GM12891 (cell line): ENCODE measurements at places on chromosomes 1 and 21.
A peak's percentile ranks its signal among the peaks of the same experiment; 100 is the strongest.

DNA sequence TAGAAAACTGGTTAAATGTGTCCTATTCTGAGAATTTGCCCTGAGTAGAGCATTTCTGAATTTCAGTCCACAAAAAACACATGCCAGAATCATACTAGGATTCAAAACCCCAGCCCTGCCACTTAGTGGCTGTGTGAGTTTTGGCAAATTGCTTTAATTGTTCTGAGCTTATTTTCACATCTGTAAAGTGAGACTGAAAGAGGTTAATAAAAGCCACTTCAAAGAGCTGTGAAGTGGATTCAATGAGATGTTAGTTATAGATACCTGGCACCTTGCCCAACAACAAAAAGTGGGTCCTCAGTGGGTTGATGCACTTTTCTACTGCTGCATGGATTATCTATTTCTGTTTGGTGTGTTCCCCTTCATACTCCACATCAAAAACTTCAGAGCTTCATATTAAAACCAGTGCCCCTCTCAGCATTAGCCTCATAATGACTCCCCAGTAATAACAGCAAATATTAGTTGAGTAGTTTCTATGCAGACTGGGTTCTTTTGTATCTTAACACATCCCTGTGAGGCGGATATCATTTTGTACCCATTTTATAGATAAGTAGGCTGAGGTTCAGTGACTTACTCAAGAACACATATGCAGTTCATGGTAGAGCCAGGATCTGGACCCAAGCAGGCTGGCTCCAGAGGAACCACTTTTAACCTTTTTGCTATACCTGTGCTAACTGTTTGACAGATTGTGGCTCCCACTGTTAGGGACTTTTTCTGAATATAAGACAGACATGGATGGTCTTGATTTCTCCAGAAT lies 14.2 kb upstream of the ADORA3 start:
- DNase-seq, result no peak

GRCh38 chr1:109208836-109209463 lies 4.8 kb upstream of the SARS1 start:
- DNase-seq, result no peak

DNA sequence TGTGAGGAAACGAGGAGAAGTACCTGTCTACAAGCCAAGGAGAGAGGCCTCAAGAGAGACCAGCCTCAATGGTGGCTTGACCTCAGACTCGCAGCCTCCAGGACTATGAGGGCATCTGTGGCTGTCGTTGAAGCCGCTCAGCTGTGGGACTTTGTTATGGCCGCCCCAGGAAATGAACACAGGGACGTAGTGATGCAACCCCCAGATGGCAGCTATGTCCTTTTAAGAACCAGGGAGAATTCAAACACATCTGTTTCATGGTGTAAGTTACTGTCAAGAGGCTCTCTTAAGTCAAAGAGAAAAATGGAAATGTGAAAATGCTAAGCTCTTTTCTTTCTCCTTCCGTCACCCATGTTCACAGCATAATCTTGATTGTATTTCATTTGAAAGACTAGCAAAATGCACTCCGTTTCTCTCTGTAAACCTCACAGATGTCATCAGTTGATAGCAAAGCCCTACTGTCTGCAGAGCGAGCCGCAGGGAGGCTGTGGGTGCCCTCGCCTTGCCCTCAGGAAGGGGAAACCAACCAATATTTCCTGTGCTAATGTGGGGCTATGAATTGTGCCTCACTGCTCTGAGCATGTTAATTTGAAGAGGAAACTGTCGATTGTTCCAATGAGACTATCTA lies 21.3 kb downstream of the UBASH3A start:
- DNase-seq, result no peak

GRCh38 chr1:116886291-116886878 lies 23.3 kb upstream of the PTGFRN start:
- DNase-seq, result no peak

GRCh38 chr1:75672528-75673393 lies 51.7 kb upstream of the ACADM start:
- DNase-seq, result no peak

DNA sequence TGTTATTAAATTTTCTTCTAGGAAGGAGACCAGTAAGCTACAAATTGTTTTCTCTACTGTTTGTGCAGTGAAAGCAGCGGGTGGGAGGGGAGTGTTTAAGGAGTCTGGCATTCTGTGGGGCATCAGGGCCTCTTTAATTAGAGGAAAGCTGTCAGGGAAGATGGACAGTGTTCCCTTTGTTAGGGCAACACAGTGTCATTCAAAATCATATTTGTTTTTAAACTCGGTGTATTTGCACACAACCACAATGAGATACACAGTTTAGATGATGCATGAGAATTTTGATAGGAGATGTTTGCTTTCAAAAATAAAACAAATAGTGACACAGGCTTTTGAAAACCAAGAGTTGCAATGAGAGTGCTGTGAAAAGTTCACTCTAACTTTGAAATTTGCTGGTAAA lies 15.1 kb upstream of the ST6GALNAC3 start:
- DNase-seq, result no peak

GRCh38 chr1:147892731-147893214 lies 9.8 kb upstream of the GJA8 start:
- no peak for DNase-seq

DNA sequence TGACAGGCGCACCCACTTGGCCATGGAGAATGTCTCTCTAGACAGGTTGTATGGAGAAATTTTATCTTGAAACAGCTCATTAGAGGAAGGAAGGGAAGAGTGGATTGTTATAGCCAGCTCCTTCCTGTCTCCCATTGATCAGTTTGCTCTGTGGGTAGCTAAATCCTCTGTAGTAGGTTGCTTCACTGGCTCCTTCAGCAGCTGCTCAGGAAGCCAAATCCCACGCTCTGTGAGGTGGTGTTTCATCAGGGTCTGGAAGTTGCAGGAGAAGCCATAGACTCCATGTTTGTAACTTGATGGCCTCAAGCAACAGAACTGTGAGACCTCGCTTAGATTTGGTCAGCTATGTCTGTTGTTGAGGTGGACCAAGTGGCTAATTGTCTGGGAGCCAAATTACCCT lies 6.8 kb upstream of the NFYC start:
- no peak for DNase-seq

- DNase-seq, result no peak
Measured at GRCh38 chr1:42937836-42938644, 20.6 kb downstream of the SLC2A1 start.

DNA sequence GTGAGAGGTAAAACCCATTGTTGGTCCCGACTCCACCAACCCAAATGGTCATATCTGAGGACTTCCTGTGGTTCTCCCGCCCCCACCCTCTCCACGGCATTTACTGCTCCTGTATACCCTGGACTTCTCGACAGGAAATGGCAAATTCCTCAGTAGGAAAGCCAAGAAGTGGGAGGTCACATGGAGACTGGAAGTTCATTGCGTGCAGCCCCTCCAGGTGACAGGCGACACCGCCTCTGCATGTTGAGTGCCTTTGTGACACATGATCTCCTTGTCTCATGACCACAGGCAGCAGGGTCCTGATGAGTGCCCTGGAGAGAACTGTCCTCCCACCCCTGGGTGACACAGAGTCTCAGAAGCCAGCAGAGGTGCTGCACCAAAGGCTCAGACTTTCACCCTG lies 24.2 kb downstream of the ERG start:
- DNase-seq, result no peak

GRCh38 chr21:38973552-38973951 lies 167.8 kb downstream of the ETS2 start:
- DNase-seq, result no peak

DNA sequence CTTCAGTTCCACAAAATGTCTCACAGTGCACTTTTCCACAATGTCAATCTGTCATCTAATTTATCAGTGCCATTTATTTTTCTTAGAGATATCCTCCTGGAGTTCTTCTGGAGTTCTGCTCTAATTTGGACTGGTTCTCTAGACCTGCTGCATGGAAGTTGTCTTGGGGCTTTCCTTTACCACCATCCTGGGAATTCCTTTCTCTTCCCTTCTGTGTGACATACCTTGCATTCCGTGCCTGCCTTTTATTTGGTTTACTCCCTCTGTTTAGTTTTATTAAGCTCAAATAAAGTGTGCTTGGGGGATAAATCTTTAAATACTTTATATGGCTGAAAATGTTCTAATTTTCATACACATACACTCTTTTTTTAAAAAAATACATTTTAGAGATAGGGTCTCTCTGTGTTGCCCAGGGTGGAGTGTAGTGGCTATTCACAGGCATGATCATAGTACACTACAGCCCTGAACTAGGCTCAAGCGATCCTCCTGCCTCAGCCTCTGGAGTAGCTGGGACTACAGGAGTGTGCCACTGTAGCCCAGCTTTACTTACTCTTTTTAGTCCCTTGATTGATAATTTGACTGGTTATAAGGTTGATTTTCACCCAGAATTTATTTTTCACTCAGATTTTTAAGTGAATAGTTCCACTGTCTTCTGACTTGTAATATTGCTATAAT lies 14.4 kb downstream of the MTF2 start:
- no peak for DNase-seq

GRCh38 chr1:244371242-244372141 lies 80.2 kb downstream of the ADSS2 start:
- DNase-seq, result no peak

- no peak for DNase-seq
Measured at GRCh38 chr1:174982971-174983689, 16.6 kb upstream of the CACYBP start.

GRCh38 chr1:33191731-33192275 lies 10.0 kb upstream of the TRIM62 start:
- DNase-seq, result no peak

DNA sequence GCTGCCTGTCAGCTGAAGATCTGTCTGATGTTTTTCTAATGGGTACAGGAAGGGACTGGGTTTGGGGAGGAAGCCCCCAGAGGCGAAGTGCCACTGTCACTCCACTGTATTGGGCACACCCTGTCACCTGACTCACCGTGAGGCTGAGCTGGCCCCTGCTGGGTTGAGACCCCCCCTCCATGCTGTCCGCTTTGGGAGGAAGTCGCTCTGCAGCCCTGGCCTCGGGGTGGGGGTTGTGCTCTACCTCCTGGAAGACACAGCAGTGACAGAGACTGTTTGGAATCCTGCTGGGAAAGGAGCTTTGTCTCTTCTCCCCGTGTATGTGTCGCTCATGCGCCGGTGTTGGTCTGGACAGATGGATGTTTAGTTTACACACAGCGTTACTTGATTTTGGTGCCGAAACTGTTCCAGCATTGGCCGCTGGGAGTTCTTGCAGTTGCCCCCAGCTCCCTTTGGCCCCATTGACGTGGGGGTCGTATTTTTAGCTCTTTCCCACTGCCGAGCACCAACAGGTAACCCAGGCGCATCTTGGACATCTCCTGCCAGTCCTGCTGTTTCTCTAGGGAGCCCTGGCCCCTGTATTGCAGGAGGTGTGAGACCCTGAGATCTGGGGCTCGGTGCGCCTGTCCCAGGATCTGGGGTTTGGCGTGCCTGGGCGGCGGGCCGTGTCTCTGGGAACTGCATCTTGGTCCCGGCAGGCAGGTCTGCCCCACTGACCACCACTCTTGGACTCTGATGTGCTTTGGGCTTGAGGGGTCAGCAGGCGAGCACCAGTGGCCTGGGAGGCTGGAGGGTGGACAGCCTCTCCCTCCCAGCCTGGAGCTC lies 30.3 kb downstream of the SLX9 start:
- no peak for DNase-seq

- DNase-seq, result no peak
Measured at GRCh38 chr1:100292711-100293110, 26.7 kb downstream of the RTCA start.

DNA sequence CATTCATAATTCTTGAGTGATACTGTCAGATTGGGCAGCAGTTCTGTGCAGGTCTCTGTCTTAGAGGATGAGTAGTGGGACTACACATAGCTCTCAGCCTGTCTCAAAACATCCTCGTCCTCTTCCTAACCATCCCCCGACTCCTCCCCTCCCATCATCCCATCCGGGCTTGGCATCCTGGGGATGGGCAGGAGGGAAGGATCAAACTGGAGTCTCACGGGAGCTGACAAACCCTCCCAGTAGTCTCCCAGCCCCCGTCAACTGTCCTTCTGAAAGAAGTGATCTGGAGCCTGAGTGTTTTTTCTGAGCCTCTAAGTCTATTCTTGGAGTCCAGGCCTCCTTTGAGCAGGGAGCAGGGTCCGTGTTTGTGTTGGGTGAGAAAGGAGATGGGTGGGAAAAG lies 102.0 kb downstream of the PAX7 start:
- no peak for DNase-seq

DNA sequence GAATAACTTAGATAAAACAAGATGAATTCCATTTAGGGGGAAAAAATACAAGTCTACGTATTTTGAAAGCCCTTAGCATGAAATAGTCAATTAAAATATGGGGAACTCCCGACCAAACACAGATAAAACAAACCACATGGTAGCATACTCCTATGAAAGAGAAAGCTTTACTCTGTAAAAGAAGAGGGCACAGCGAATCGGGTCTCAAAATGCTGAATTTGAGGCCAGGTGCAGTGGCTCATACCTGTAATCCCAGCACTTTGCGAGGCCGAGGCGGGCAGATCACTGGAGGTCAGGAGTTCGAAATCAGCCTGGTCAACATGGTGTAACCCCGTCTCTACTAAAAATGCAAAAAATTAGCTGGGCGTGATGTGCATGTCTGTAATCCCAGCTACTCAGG lies 116.9 kb upstream of the TIAM1 start:
- DNase-seq, result no peak

- DNase-seq, result no peak
Measured at GRCh38 chr1:115815694-115816093, 25.2 kb downstream of the NHLH2 start.

DNA sequence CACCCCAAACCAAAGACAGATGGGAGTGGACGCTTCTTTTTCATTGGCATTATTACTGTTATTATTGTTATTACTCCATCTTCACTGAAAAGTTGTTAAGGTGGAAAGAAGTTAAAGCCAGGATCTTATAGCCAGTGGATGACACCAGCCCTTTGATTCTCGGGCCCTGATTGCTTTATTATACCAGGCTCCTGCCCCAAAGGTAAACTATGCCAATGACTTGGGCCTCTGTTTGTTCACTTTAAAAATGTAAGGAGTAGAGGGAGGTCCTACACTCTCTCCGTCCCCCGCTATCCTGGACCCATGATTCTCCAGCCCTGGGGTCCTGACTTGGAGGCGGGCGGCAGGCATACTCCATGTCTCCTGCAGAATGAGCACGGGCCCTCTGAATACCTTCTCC lies 106.8 kb downstream of the TOMM20 start:
- DNase-seq, result no peak

DNA sequence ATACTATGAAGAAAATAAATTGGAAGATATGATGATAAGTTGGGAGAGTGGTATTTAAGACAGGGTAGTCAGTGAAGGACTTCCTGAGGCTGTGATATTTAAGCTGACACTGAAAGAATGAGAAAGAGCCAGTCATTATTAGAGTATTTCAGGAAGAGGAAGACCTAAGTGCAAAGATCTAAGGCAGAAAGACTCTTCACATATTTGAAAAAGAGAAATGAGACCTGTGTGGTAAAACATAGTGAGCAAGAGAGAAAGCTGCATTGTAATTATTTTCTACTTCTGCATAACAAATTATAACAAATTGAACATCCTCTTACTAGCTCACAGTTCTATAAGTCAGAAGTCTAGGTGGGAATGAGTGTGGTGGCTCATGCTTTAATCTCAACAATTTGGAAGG lies 34.6 kb upstream of the DOCK7 start:
- DNase-seq, result peak; percentile 20

DNA sequence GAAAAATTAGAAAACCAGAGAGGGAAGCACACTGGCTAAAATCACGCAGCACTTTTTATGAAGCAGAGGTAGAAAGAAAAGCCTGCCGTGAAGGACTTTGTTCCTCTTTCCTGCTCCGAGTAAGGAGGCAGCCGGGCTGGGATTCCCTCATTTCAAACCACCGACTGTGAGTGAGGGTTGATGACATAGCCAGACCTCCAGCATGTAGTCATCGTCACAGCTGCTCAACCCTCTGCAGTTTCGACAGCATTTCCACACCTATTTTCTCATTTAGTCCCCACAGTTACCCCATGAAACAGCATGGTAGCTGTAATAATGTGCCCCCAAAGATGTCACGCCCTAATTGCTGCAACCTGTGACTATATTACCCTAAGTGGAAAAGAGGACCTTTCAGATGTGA lies 35.3 kb downstream of the FCRL5 start:
- no peak for DNase-seq
